ENCODE measurements at places on chromosomes 11 and 22. TPM values are rescaled to one million over a fixed set of nuclear protein-coding genes. Genes with fewer than 3 reads are reported as not detected.

The GAS2 gene
- 0.72 TPM for polyA plus RNA-seq

GRCh38 chr11:44112091-44112821 lies 16.8 kb downstream of the EXT2 start:
- H3K4me1 ChIP-seq = peaks cover 14% of the 10 kb centered on the region
- no peak overlapping the region for H3K4me3 ChIP-seq
- H3K27me3 ChIP-seq = no peaks in the 10 kb centered on the region

DNA sequence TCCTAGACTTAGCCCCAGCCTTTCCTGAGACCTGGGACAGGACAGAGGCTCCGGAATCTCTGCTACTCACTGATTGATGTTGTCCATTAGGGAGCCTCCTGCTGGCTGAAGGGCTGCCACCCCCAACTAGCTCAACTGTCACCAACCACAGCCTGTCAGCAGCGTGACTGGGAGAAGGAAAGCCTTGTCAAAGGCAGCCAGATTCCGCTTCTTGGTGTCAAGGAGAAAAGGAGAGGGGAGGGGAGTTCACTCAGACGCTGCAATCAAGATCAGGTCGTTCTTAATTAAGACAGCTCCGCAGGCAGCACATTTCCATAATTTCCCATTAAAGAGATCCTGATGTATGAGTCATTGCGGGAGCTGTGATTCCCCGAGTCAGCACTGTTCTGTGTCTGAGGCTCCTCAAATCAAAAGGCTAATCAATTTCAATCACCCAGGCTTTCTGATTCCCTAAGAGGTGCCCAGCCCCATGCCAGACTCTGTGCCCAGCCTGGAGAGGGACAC lies 152.8 kb upstream of the ZBED5 start:
- peak; percentile 45 for DNase-seq
- no peaks in the 10 kb centered on the region for H3K4me1 ChIP-seq
- H3K27ac ChIP-seq = no peak overlapping the region
- H3K36me3 ChIP-seq = no peaks in the 10 kb centered on the region
- H3K27me3 ChIP-seq = no peaks in the 10 kb centered on the region

- H3K36me3 ChIP-seq = no peaks in the 10 kb centered on the region
- peak overlapping the region; percentile 76 for H3K27ac ChIP-seq
- no peak overlapping the region for H3K4me3 ChIP-seq
- peaks cover 2% of the 10 kb centered on the region for H3K4me1 ChIP-seq
- H3K27me3 ChIP-seq = no peaks in the 10 kb centered on the region
Measured at GRCh38 chr22:35446365-35446764, 46.4 kb downstream of the MCM5 start.
